Activated CD8-positive, alpha-beta memory T cell treated with anti-CD3 and anti-CD28 coated beads, Interleukin-2, amount 50 U/mL, for 4 hours (primary cell): ENCODE measurements at places on chromosomes 11 and 22.

GRCh38 chr22:31102441-31103081 lies 4.8 kb downstream of the SELENOM start:
- no peak for DNase-seq

DNA sequence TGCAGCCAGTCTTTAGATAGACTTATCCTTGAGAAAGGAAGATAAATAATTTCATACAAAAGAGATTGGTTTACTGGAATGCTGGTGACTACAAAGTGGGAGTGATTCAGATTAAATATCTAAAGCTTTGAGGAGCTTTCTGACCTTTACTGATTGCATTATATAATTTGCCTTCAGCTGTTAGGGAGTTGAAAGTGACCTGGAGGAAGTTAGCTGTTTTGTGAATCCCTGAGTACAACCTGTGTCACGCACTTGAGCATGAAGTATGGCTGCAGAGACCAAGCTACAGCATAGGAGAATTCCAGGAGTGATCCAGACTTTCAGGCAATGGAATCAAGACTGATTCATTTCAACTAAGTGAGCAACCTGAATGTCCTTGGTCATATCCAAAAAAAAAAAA lies 1848.3 kb upstream of the RAG2 start:
- no peak for DNase-seq

DNA sequence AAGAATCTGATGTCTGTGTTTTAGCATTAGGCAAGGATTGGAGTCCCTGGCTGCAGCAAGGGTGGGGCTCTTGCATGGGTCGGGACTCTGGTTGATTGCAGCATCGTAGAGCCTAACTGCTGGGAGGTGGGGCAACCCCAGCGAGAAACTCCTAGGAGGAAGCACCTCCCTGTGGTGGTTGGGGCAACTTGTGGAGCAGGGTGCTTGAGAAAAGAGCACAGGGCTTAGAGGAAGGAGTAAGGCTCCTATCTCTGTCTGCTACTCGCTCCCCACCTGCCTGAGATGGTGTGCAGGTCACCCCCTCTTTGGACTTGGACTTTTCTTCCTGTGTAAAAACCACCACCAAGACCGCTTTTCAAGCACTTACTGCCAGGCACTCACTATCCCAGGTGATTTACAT lies 15.6 kb downstream of the SREBF2 start:
- DNase-seq: no peak

- no peak for DNase-seq
Measured at GRCh38 chr11:44978274-44978960, 27.7 kb upstream of the TP53I11 start.

GRCh38 chr22:44394246-44395117 lies 81.7 kb upstream of the SHISAL1 start:
- no peak for DNase-seq
